Right renal pelvis (tissue), 4 donors: ENCODE measurements at places on chromosomes 2 and 18.
A peak's percentile ranks its signal among the peaks of the same experiment; 100 is the strongest.

DNA sequence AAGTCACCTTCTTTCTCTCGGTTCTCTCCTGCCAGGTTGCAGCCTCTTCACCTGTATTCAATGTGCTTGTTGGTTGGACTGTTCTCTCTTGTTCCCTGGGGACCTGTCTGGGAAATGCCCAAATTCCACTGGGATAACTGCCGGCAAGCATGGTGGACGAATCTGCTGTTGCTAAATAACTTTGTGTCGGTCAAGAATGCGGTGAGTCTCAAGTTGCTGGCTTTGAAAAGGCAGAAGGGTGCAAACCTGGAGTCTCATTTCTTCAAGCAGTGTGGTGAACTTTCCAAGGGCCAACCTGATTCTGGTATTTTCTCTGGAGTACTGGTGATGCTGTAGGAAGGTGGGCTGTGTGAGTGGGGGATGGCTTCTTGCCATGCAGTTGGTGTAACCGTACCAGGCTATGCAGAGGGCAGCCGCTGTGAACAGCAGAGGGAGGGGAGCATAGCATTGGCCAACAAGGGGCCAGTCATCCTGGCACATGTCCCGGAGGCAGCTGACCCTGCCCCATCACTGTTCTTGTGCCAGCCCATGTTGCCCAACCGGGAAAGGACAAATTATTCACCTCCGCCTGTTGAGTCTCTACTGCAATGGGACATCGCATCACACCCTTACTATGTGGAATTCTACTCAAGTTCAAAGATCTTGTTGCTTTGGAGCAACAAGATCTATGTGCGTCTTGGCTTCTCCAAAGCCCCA is 88.1 kb upstream of the SEC11C start:
- DNase-seq, result no peak

DNA sequence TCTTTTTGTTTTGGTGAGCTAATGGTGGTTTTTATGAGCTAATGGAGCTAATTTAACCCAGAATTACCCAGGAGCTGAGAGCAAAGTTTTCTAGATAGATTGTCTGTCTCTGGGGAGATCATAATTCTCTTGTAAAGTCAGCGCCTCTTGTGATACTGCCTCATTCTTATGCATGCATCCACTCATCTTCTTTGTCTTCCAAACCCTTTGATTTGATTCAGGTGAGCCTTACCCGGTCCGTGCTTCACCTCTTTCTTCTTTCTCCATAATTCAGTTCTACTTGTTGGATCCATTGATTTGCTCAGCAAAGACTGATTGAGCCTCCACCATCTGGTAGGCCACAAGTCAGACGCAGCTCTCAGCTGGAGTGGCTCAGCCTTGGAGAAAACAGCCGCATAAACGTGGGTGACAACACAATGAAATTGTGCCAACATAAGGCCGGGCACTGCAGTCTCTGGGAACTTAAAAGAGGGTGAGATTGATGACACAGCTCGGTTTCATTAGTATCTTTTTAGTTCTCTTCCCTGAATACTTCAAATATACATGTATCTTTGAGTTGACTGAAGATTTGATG is 158.5 kb upstream of the SH3BP4 start:
- no peak for DNase-seq

DNA sequence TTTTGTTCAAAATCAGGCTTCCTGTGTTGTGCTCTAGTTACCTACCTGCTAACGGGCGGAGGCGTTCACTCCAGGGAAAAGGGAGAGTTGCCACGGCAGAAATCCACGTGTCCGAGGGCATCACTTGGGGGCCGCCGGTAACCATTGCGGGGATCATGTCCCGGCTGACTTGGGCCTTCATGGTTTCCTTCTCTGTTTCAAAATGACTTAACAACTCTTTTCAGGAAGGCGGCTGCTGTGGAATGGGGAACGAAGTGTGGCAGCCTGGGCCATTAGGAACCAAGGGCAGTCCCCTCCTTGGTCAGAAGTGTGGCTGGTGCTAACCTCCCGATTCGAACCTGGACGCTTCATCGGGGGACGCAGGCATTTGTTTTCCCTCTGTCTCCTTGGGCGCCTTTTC is 56.8 kb downstream of the INPP5D start:
- DNase-seq, result no peak

- no peak for DNase-seq
Observed at GRCh38 chr2:206881708-206882410, 57.5 kb upstream of the CPO start.

- DNase-seq, result peak; percentile 71
Observed at GRCh38 chr2:38535744-38536506, 66.8 kb downstream of the HNRNPLL start.
